ENCODE measurements at places on chromosomes 16 and 17. TPM values are rescaled to one million over a fixed set of nuclear protein-coding genes. Genes with fewer than 3 reads are reported as not detected.

Gene ADCY9
- total RNA-seq = 61.1 TPM

Gene PLK1
- 8.0 TPM for total RNA-seq

Gene GCGR
- total RNA-seq = not detected

DNA sequence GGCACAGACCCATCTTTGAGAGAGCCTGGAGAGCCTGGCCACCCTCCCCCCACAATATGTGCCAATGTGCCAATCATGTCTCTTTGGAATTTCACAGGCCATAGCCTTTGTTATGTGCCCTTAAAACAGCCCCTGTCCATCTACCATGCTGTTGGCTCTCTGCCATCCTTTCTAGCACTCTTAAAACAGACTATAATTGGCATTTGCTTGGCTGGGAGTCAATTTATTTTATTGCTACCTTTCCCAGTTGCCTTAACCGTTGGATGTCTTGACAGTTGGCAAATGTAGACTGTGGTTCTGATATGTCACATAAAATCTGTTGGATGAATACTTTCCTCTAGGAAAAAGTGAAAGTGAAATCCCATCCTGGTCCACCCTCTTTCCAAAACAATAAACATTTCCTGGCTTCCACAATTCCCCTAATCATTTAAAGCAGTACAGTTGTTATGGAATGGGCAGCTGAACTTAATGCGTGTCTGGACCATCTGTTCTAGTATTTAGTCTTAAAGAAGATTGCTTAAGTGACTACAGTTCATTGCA, 394.0 kb downstream of the KCNJ2 start:
- no peaks in the 10 kb centered on the region for H3K27me3 ChIP-seq
- H3K4me1 ChIP-seq = no peaks in the 10 kb centered on the region
- DNase-seq = no peak
- H3K27ac ChIP-seq = no peak overlapping the region
- no peak overlapping the region for H3K4me3 ChIP-seq
